ENCODE measurements at places on chromosomes 7 and 10.

DNA sequence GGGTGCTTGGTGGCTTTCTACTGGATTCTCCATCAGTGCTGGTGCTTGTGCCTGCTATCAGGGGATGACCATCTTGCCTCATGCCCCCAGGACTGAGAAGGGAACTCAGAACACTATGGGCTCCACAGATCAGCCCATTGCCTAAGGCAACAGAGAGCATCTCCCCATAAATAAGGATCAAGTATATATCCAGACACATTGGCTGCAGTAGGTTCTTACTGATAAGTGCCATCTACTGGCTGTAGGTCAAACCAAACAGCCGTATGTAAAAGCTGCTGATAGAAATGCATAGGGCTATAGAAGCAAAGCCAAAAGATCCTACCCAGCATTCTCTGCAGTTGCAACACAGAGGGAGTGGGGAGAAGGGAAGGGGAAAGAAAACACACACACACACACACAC is 153.7 kb downstream of the CDK14 start:
- no peak for DNase-seq

- no peak for DNase-seq
These were observed 101.9 kb upstream of the ARHGAP21 start for GRCh38 chr10:24825551-24825950.

GRCh38 chr10:76285012-76285411 is 853.6 kb downstream of the LRMDA start:
- DNase-seq = no peak

- no peak for DNase-seq
These were observed 240.7 kb upstream of the MBL2 start for GRCh38 chr10:53013201-53013810.
